ENCODE measurements at places on chromosomes 12 and 14.

- DNase-seq: no peak
These were observed 172.5 kb upstream of the FOXN3 start for GRCh38 chr14:89589400-89590118.

- no peak for DNase-seq
These were observed 12.2 kb downstream of the SYCP3 start for GRCh38 chr12:101727098-101727497.

GRCh38 chr12:69529021-69529420 is 56.2 kb upstream of the CCT2 start:
- DNase-seq: no peak

- no peak for DNase-seq
These were observed 65.1 kb downstream of the DAAM1 start for GRCh38 chr14:59253527-59253926.

GRCh38 chr12:122849352-122850047 is 14.2 kb downstream of the HIP1R start:
- DNase-seq: no peak

DNA sequence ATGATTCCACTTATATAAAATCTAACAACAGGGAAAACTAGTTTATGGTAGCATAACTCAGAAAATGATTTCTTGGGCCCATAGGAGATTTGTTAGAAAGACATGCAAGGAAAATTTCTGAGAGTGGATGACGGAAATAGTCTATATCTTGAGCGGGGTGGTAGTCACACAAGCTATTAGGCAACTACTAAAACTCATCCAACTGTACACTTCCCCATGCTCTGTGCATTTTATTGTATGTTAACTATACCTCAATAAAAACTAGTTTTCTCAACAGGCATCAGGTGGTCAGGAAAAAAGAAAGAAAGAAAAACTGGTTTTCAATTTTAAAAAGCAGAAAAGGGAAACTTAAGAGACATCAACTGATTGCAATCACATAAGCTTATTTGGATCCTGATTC is 9.9 kb downstream of the SLC5A8 start:
- no peak for DNase-seq

- DNase-seq: no peak
These were observed 6.1 kb upstream of the GPR132 start for GRCh38 chr14:105071326-105071725.

DNA sequence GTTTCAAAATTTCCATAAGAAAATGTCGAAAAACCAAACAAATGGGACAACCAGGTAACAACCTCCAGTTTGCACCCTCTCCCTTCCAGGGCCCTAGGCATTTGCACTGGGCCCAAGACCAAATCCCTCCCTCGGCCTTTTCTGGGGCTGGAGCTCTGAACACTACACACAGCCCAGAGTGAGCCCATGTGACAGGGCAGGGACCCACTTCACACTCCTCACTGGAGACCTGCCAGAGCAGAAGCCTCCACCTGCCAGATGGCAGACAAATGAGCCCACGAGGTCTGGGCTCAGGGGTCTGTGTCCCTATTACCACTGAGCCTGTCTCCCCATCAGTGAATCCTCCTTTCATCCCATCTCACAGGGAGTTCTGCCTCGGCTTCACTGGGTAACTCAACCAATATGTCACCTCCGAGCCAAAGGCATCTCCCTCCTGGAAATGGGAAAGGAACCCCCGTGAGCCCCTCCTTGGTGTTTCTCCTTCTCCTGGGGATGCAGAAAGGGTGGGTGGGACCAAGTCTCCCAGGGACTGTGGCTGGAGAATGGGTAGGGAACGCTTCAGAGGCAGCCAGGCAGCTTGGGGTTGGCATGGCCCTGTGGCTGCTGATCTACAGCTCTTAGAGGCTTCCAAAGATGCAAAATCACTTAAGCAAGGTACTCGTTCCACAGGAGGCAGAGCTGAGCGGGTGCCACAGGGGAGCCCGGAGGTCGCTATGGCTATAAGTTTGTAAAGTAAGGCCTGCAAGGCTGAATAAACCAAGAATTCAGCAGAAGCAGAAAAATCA is 10.6 kb downstream of the VWF start:
- no peak for DNase-seq

DNA sequence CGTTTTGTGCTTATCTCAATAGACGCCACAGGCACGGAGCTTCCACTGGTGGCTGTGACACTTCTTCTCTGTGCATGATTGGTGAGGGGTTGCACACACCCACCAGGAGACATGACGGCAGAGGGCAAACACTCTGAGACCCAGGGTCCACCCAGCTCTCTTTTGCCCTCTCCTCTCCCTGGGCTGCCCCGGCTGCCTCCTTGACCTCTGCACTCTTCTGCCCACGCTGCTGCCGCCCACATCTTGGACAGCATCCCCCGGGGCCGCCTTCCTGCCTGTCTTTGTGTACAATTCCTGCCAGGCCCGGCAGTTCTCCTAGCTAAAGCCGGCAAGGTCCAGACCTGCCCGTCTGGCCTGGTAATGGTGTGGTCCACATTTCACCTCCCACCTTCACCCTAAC is 44.7 kb downstream of the DPF3 start:
- no peak for DNase-seq

- DNase-seq: no peak
These were observed 11.0 kb upstream of the ANKLE2 start for GRCh38 chr12:132772606-132773005.

GRCh38 chr14:90060965-90061684 is 669 bp upstream of the KCNK13 start:
- DNase-seq: no peak

DNA sequence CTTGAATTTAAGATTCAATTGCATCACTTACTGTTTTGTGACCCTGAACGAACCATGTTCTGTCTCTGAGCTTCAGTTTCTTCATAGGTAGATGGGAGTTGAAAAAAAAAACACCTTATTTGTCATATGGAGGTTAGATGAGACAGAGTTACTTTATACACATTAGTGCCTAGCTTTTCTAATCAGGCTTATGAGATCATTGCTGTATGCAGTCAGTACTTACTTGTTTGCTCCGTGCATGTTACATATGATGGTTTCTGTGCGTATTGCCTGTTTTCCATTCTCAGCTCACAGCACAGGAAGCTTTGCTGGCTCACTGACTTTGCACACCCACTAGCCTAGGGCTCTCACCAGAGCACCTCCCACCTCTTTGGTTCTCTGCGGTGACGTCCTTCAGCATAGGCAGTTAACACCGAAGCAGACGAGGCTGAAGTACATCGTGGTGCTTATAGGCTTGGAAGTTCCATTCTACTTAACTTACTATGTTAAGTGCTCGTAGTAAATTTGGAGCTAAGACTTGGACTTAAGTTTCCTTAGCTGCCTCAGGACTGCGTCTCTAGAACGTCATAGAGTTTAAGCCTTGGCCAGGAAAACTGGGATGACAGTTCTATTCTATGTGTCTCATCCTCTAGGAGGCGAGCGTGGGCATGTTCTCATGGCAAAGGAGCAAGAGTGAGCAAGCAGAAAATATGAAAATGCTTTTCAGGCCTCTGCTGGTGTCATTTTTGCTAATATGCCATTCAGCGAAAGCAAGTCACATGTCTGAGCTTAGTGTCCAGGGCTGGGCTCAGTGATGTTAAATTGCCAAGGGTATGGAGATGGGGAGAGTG is 57.3 kb downstream of the NRXN3 start:
- DNase-seq: peak; percentile 16

GRCh38 chr12:46722394-46723185 is 103.2 kb downstream of the SLC38A4 start:
- no peak for DNase-seq

- DNase-seq: no peak
These were observed 187.0 kb upstream of the FOXN3 start for GRCh38 chr14:89603938-89604480.

DNA sequence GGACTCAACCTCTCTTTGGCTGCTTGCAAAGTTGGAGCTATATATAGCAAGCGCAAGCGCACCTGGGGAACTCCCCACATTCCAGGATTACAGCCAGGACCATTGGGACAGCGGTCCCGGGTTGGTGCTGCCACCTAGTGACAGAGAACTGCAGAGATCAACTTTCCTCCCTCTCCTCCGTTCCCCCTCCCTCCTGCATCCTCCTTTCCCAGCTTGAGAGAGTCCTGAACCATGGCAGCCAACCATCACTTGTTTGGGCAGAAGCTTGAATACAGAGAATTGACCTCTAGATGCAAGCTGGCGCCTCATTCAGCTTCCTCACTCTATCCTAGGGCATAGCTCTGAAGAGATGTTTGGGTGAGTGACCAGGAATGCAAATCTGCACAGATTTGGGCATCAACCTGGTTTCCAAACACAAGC is 17.4 kb upstream of the FLVCR2 start:
- peak; percentile 88 for DNase-seq

DNA sequence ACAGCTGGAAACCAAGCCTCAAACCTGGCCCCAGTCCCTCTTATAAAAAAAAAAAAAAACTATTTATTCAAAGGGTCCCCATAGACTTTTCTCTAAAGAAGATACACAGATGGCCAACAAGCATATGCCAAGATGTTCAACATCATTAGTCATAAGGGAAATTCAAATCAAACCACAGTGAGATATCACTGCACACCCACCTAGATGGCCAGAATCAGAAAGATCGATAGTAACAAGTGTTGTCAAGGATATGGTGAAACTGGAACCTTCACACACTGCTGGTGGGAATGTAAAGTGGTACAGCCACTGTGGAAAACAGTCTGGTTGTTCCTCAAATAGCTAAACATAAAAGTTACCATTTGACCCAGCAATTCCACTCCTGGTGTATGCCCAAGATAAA is 5.9 kb upstream of the NFYB start:
- DNase-seq: no peak

DNA sequence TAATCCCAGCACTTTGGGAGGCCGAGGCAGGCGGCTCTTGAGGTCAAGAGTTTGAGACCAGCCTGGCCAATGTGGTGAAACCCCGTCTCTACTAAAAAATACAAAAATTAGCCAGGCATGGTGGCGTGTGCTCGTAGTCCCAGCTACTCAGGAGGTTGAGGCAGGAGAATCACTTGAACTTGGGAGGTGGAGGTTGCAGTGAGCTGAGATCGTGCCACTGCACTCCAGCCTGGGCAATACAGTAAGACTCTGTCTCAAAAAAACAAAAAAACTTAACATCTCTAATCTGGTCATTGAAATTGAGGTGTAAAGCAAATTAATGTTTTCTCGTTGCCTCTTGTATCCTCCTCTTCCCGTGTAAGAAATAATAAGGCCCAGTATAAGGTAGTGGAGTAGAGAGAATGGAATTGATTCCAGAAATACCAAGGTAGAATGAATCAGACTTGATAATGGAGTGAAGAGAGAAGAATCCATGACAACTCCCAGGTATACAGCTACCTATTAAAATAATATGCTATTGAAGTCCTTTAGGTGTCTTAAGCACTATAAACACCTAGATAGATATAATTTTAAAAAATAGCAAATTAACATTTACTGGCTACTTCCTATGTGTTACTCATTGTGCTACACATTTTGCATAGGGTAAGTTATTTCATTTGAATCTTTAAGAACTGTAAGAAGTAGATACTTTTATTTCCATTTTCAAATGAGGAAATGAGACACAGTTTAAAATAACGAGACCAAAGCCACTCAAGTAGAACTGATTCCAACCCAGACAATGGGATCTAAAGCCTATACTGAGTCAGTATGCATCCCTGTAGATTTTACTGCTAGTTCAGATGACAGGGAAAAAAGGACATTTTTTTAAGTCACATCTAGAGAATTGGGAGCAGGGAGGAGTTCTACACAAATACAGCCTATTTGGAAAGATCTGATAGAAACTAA is 23.2 kb downstream of the RAP1B start:
- DNase-seq: no peak

DNA sequence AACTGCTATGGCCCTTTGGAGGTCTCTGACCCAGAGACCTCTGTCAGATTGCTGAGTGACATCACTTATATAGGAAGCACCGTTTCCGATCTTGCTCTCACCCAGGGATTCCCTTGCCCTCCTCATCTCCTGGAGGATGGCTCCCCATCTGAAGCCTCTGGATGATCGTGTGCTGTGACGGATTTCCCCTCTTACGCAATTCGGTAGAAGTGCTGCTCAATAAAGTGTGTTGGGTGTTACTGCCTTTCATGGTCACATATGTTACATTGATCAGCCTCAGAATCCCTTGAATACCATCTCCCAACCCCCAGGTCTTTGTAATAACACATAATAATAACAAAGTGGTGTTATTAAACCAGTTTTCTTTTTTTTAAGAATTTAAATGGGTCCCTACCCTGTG is 107.3 kb upstream of the CLEC14A start:
- no peak for DNase-seq

DNA sequence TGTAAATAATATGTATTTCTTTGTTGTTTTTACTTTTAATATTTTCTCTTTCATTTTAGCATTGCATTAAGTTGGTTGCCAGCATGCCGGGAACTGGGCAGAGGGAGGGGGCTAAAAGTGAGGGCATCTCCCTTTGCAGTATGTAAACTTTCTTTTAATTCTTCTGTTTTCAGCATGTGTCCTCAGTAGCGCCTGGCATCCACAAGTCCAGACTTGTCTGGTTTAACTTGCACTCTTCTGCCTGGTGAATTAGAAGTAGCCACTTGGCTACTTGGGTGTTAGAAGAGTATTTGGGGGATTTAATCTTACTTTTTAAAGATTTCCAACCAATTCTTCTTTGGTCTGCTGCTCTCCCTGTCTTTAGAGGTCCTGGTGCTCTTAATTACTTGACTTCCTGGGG is 117.2 kb upstream of the SCAF11 start:
- no peak for DNase-seq

DNA sequence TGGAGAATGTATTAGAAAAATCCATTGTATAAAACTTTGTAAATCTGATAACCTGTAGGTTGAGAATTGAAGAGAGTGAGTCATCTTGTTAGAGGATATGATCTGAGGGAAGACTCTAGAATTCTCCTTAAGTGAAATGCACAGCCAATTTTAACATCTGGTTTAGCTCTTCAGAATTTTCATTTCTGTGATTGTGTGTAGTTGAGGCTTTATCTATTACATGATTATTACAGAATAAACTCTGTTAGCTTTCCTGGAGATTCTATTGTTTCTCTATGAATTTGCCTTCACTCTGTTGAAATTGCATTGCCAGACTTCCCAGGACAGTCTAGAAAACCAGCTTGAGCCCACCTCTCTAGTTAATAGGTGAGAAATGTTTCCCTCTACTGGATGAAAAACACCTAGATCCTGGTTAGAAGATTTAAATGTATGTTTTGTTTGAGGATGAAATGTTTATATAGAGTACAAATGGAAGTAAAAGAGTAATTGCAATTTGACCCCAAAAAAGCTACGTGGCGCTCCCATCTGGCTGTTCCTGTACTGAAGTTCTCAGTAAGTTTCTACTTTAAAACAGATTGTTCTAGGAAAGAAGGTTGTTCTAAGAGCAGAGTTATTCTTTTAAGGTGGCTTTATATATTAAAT is 2.9 kb downstream of the NUDT4 start:
- DNase-seq: peak; percentile 63
